ENCODE measurements at places on chromosomes 3 and 15.

DNA sequence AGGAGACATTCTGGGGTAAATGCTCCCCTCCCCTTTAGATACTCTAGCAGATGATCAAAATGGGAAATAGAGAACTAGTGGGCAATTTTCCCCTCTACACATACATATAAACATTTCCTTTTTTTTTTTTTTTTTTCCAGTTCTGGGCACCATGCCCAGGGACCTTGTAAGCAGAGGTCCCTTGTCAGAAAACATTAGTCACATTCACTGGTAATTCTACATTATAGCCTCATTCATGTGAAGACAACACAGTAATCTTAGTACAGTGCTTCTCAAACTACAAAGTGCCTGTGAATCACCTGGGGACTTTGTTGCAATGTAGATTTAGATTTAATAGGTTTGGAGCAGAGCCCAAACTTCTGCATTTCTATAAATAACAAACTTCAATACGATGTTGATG lies 60.1 kb upstream of the ACTC1 start:
- DNase-seq: no peak

DNA sequence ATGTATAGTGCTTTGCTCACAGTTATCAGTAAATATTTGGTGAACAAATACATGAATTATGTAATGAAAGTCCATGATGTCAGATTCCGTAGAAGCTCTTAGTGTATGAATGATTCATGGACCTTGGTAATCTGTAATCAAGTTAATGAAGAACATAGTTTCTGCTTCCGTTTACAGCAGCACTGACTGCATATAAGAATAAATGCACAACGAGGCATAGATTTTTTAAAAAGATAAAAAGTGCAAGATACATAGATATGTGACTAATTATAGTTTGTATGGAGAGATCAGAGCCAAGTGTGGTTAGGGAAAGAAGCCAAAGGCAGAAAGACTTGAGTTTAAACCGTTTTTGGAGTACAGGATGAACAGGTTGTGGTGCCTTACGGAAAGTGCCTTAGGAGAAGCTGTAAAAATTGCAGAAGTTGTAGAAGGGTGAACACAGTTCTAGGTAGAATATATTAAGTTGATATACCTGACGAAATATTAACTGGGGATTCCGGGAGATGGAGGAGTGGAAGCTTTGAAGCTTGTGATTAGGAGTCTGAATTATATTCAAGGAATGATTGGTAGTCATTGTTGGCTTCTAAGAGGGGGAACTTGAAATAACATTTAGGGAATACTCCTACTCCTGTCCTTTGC lies 293.1 kb downstream of the NLGN1 start:
- no peak for DNase-seq

DNA sequence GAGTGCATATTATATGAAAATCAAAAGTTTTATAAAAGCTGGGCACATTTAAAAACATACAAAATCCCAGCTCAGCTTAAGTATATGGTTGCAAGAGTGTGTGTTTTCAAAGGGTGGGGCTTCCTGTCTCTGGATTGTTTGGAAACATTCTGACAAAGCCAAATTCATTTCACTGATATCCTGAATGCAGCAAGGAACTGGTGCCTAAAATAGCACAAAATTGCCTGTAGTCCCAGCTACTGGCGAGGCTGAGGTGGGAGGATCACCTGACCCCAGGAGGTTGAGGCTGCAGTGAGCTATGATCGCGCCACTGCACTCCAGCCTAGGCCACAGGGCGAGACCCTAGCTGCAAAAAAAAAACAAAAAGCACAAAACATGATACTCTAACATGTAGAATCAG lies 13.0 kb upstream of the TJP1 start:
- no peak for DNase-seq

DNA sequence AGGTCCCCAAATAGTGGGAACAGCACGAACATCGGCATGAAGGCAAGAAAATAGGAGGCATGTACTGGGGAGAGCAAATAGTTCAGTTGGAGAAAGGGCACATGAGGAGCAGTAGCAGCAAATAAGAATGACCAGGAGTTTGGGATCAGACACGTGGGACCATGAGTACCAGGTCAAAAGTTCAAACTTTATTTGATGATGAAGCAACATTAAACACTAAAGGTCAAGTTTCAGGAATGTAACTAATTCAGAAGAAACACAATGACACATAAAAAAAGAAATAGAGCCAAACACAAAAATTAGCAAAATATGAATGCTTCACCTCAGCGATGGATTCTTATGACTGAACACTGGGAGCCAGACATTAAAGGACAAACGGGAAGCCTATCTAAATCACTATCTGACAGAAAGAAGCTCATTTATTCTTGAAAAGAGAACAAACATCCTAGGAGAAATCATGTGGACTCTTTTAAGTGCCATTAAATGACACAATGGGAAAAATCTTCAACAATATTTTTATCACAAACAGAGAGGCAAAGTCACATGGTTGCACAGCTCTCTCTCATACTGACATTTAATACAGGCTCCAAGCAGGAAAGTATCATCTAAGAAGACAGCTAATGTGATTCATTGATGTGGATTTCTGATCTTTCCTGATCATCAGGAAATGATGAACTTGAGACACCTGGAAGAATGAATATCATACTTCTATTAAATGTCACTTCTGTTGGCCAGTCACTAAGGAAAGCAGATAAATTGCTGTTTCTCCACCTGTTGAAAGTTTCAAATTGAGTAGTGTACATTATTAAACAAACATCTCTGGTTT lies 216.9 kb upstream of the THBS1 start:
- DNase-seq: no peak

GRCh38 chr3:114608293-114608692 lies 314.5 kb downstream of the TIGIT start:
- DNase-seq: no peak

Measured in GM12864 (cell line).